ENCODE measurements at places on chromosomes 1 and 21.

- no peak for DNase-seq
Observed at GRCh38 chr1:214318356-214318755, 37.4 kb downstream of the SMYD2 start.

GRCh38 chr1:12627296-12627695 lies 9.3 kb upstream of the DHRS3 start:
- DNase-seq = no peak

DNA sequence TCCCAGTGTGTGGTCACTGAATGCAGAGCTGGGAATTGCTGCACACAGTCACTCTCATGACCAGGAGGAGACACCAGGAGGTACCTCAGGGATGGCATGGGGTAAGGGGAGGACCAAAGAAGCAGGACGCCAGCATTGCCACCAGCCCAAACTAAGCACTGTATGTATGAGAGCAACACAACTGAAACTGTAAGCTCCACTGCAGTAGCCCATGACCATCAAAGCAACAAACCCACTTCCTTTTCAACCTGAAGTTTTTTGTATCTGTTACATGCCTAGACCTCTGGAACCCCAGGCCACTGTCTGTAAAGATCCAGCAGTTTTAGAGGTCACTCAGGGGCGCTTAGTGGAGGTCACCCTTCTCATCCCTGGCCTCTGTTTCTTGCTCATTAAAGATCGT lies 164.3 kb downstream of the SETD4 start:
- DNase-seq = no peak

GRCh38 chr1:235917267-235917811 lies 50.6 kb upstream of the LYST start:
- peak; percentile 100 for DNase-seq

DNA sequence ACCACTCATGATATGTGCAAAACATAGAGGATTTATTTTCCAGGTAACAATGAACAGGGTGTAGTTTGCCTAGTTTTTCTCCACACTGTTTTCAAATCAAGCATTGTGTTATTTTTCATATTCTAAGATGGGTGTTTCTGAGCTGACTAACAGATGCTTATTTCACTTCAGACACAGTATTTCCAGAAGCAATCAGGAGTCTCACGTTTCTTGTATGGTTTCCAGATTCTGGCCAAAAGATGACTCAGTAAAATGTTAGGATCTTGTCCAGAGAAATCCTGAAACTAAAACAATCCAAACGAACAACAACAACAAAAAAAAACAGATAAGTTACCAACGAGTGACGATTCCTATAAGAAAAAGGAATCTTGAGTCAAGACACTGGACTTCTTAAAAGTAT lies 5.3 kb downstream of the UTS2 start:
- DNase-seq = no peak

Data from keratinocyte (primary cell).